ENCODE measurements at places on chromosomes 12 and 14. TPM values are rescaled to one million over a fixed set of nuclear protein-coding genes. Genes with fewer than 3 reads are reported as not detected.

Gene SPTLC2
- total RNA-seq, result 35.1 TPM

Gene AGAP2
- total RNA-seq, result 1.7 TPM

Gene OAS2
- not detected for total RNA-seq

DNA sequence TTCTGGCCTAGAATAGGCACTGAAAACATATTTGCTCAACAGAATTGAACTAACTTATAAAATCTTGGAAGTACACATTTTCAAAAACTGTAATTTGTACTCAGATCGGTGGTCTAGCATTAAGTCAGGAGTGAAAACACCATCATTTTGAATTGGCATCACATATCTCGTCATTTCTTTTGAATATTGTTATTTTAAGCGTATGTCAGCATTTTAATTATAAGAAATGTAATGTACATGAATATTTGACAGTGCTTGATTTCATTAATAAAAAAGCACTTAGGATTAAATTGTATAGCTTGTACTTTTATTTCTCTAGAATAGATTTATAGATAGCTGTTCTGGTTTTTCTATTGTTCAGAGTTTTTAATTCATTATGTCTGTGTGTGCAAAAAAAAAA lies 892.2 kb downstream of the BCL11B start:
- no peak for DNase-seq
- no peaks in the 10 kb centered on the region for H3K4me1 ChIP-seq
- H3K36me3 ChIP-seq, result no peaks in the 10 kb centered on the region
- H3K4me3 ChIP-seq, result no peak overlapping the region
- H3K27me3 ChIP-seq, result no peaks in the 10 kb centered on the region
- H3K27ac ChIP-seq, result no peak overlapping the region

DNA sequence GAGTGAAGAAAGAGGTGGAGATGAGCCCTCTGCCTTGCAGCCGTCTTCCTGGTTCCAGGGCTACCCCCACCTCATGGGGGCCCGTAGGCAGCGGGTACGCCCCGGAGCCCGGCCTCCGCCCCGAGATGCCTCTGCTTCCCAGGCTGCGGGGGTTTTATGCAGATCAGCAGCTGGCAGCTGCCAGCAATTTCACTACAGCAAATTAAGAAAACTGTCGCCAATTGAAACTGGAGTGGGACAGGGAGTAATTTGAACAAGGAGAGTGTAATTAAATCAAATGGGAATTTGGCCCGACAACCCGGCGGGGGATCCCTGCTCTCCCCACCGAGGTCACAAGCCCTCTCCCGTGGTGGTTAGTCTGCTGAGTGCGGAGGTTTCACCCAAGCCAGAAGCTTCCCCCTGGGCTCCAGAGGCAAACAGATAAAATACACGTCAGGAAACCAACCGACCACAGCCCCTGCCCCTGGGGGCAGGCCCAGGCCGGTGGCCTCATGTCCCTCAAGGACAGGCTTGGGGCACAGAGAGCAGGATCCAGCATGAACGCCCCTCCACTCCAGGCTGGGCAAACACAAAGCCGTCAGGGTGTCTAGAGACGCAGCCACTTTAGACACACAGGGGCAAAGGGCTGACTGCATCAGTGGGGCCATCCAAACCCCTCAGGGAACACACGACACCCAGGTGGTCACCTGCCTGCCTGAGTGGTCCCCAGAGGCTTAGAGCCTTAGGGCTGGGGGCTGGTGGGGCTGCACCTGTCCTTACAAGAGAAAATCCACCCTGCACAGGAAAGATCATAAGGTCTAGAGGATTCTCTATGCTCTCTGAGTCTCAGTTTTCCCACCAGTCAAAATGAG lies 53.8 kb downstream of the TESC start:
- H3K4me1 ChIP-seq, result no peaks in the 10 kb centered on the region
- H3K27me3 ChIP-seq, result no peaks in the 10 kb centered on the region
- no peak overlapping the region for H3K27ac ChIP-seq
- no peak for DNase-seq
- H3K4me3 ChIP-seq, result no peak overlapping the region
- no peaks in the 10 kb centered on the region for H3K36me3 ChIP-seq

DNA sequence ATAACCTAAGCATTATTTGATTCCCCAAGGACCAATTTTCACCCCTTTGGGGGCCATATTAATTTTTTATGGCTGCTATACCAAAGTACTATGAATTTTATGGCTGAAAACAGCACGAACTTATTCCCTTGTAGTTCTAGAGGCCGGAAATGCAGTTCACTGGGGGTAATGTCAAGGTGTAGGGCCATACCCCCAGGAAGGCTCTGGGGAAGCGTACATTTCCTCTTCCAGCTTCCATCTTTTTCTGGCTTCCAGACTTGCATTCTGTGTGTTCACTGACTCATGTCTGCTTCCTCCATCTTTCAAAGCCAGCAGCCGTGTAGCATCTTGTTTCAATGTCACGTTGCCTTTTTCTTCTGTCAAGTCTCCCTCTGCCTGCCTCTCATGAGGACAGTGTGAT lies 133.5 kb downstream of the BICD1 start:
- no peaks in the 10 kb centered on the region for H3K36me3 ChIP-seq
- no peak overlapping the region for H3K27ac ChIP-seq
- DNase-seq, result no peak
- H3K4me1 ChIP-seq, result peaks cover 4% of the 10 kb centered on the region
- no peaks in the 10 kb centered on the region for H3K27me3 ChIP-seq
